Activated CD4-positive, alpha-beta T cell treated with anti-CD3 and anti-CD28 coated beads, Interleukin-2, amount 50 U/mL, for 16 hours (primary cell): ENCODE measurements at places on chromosomes 7 and 10.

GRCh38 chr7:108002726-108003598, at the start of gene LAMB1:
TSS of gene LAMB1 (minus strand) at chr7:108003161. CDS start at chr7:108002885, 276 bp downstream.
- no peak for DNase-seq

DNA sequence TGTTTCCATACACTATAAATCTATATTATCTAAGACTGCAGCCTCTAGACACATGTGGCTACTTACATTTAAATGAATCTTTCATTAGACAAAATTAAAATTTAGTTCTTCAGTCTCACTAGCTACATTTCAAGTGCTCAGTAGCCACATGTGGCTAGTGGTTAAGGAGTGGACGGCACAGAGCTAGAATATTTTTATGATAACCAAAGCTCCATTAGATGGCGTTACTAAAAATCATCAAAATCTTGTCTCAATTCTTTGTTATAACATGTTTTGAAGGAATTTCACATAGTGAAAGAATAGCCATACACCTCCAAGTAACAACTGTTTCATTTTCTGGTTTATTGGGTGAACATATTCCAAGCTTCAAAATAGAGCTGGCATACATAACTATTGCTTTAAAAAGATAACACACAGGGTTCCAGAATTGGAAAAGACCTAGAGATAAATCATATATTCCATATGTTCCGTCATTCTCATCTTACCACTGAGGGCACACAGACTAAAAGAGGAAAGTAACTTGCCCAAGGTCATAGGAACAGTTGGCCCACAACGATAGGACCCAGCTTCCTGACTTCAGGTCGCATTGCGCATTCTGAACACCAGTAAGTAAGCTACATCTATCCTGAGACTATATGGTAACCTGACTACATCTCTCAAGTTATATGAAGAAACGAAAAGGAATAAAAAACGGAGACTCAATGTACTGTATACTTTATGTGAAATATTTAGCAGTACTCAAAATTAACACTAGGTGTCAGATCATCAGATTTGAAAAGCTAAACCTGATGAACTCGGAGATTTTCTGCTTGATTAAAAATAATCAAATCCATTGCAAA, 66.6 kb downstream of the CAV1 start:
- peak; percentile 18 for DNase-seq

GRCh38 chr10:47330366-47330765, 8.1 kb downstream of the GDF2 start:
- no peak for DNase-seq

DNA sequence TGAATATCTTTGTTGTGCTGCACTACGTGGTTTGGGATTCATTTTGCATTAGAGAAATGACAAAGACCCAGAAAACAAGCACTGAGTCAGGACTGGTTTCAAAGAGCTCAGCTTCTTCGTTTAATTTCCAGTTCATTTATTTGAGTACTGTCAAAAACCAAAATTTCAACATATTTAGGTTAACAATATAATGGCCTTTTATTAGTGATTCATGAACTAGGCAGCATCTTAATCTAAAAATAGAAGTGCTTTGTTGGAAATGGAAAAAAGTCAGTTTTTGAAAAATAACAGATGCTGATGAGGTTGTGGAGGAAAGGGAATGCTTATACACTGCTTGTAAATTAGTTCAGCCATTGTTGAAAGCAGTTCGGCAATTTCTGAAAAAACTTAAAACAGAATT, 856.4 kb downstream of the LRMDA start:
- DNase-seq, result no peak

- no peak for DNase-seq
Observed at GRCh38 chr10:3748484-3748883, 36.5 kb downstream of the KLF6 start.
